Stimulated activated CD8-positive, alpha-beta memory T cell treated with anti-CD3 and anti-CD28 coated beads, Interleukin-7, amount 100 ng/mL, for 24 hours (primary cell): ENCODE measurements at places on chromosomes 1 and 21.

- no peak for DNase-seq
These were observed 19.0 kb downstream of the CHIA start for GRCh38 chr1:111309690-111310089.

DNA sequence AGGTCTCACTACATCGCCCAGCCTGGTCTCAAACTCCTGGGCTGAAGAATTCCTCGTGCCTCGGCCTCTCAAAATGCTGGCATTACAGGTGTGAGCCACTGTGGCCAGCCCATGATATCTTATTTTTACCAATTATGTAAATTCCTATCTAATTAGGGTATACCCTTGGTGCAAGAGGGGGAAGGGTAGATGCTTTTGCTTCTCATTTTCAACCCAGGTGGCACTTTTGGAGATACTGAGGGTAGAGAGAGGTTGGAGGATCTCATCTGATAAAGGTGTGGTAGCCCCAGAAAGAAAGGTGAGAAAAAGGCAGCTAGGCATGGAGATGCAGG lies 17.4 kb downstream of the ENSA start:
- DNase-seq, result no peak

DNA sequence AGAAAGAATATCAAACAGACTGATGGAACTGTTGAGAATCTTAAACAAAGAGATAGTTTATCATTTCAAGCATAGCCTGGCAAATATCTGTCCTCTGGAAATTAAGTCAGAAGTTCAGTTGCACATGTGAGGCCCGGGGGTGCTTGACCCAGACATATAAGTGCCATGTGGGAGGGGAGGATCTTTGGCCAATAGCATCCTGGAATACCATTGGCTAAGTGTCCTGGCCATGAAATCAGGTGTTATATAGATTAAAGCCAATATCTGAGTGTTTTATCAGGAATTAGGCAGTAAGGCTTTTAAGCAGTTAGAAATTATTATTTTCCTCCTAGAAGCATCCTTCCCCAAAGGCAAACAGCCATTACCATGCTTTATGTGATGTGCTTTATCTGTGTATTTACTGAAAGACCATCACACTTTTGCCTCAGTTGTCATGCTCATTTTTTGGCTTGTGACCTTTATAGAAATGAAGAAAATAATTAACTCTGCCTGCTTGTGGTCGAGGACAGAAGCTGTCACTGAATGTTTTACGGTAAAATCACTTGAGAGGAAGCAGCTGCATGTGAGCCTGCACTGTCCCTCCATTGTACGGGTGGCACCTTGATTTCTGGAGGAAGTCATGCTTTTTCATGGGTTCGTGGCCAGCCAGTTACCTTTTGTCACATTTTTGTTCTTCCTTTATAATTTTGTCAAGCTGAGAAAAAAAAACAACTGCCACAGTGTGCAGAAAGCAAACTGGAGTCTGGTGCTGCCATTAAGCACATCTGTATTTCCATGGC lies 259.9 kb upstream of the FMN2 start:
- DNase-seq, result no peak

- DNase-seq, result no peak
These were observed 305.0 kb downstream of the HLX start for GRCh38 chr1:221184131-221184794.

GRCh38 chr1:2172551-2173146 lies 21.9 kb downstream of the FAAP20 start:
- DNase-seq, result no peak

DNA sequence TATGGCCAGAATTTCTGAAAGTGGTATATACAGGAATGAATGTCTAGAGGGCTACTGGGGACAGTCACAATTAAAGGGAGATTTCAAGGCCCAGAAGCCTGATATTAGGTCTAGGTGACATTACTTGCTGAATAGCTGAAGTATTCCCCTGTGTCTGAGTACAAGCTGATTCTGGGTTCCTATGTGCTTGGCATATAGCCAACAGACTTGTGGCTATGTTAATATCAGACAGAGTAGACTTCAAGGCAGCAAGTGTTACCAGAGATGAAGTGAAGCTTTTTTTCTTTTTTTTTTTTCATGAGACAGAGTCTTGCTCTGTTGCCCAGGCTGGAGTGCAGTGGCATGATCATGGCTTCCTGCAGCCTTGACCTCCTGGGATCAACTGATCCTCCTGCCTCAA lies 8.3 kb downstream of the TTC4 start:
- DNase-seq, result no peak

- no peak for DNase-seq
These were observed 66.5 kb downstream of the AK4 start for GRCh38 chr1:65214340-65215027.

DNA sequence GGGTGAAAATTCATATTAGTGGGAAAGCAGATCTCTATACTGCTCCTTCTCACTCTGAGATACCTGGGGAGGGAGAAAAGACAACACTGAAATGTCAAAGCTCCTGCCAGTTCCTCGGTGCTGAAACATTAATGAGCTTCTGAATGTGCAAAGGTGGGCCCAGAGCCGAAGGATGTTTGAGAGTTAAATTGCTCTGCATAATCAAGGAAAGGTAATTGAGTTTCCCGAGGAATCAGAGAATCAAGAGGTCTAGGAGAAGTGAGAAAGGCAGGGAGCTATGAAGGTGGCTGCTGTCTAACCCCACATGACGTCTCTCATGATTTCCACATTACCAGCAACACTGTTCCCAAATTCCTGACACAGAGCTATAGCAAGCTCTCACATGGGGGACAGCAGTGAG lies 346.7 kb downstream of the SMYD3 start:
- DNase-seq, result no peak

DNA sequence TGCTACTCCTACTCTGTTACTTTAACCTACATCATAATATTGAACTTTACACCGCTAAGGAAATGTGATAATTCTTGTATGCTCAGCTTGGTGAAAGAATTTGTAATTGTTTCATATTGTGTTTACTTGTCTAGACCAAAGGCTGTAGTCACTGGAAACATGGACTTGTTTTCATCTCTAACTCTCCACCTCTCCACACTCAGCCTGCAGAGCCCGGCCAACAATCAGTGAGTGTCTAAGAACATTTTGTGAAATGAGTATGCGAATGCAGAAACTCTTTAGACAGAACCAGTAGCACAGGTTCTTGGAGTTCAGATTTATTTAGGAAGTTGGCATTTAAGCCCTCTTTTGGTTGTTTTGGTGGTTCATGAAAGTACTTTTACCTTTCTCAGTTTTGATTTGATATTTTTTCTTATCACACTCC lies 3.2 kb upstream of the RWDD3 start:
- no peak for DNase-seq

GRCh38 chr1:179052776-179053175 lies 27.1 kb downstream of the FAM20B start:
- no peak for DNase-seq

GRCh38 chr1:169048043-169048442 lies 58.4 kb upstream of the ATP1B1 start:
- no peak for DNase-seq

DNA sequence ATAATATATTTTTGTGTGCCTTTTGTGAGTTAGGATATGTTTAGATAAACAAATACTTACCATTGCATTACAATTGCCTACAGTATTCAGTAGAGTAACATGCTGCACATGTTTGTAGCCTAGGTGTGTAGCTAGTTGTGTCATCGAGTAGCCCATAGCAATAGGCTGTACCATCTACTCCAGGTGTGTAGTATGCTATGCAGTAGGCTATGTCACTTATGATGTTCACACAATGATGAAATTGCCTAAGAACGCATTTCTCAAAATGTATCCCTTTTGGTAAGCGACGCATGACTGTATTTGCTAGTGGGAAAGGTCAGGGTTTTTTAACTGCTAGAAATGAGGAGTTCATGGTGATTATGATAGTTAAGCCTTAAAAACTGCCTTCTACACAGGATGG lies 30.0 kb upstream of the B3GALT5 start:
- DNase-seq, result no peak

DNA sequence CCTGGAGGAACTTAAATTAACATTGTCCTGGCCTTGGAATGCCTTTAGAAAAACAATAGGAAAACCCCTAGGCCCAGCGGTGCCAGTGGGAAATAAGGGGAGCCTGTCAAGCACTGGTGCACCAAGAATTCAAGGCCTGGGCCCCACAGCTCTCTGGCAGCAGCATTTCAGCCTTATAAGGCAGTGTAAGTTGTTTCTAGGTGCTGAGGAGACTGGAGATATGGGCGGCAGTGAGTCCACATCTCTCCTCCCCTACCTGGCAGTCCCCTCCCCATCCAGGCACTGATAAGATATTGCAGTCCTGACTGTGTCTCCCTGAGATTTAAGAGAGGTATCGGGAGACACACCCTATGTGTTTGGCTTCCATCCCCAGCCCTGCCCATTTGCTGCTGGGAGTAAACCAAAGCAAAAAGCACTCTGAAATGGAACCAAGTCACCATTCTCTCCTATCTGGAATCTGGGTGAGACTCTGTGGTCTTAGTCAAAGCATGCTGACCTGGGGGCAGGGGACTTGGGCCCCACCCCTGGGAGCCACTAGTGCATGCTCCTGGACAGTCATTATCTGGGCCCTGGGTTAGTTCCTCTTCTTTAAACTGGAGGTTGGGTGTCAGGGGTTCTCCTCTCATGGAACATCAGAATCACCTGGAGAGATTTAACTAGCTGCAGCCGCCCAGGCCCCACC lies 30.5 kb downstream of the DEGS1 start:
- DNase-seq, result no peak

DNA sequence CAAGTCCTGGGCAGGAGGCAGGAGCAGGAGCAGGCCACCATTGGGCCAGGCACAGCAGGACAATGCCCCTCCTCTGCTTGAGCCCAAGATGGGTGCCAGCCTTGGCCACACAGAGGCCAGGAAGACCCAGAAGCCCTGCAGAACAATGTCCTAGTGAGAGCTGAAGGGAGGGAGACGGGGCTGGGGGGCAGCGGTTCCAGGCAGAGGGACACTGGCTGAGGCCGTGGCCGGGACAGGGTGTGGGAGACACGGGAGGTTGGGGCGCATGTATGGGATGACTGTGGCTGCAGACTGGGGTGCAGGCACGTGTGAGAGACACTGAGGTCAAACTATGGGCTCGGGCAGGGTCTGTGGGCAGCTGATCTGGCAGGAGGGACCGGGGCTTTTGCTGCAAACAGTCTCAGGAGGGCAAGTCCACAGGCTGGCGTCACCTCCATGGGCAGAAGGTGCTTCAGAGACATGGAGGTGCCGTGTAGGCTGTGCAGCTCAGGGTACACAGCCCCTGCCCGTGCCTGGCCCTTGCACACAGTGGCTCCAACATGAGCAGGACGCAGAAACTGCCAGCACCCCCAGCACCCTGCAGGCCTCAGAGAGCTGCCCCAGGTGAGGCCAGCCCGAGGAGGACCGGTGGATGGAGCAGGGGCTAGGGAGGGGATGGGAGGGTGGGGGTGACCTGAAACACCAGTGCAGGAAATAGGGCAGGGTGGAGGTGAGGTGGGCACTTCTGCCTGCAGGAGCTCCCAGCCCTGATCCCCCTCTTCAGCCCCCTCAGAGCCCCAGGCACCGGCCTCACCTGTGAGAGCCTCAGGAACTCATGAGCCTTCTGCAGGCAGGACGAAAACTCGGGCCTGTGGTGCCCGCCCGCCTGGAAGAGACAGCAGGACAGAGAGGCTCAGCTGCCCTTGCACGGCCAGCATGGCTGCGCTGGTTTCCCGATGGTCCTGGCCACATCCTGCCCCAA lies 19.5 kb downstream of the LSS start:
- no peak for DNase-seq

DNA sequence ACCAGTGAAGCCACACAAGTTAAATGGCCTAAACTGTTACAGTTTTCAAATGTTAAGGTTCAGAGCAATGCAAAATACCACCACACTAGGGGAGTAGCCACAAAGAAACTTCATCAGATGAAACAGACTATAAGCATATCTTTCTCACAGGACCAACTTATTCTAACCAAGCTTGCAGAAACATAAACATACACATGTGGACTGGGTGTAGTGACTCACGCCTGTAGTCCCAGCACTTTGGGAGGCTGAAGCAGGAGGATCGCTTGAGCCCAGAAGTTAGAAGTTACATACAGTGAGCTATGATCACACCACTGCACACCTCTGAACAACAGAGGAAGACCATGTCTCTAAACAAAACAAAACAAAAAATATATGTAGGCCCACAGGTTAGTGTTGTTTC lies 17.3 kb downstream of the WDR47 start:
- DNase-seq, result no peak

GRCh38 chr1:151809985-151810556 lies 4.9 kb upstream of the LINGO4 start:
- no peak for DNase-seq

GRCh38 chr1:229217716-229218115 lies 53.2 kb upstream of the RAB4A start:
- no peak for DNase-seq

GRCh38 chr1:209756615-209757445 lies 977 bp downstream of the TRAF3IP3 start:
- DNase-seq, result no peak

- no peak for DNase-seq
These were observed 41.1 kb upstream of the CCSAP start for GRCh38 chr1:229383961-229384360.

GRCh38 chr1:151485685-151486255 lies 25.4 kb upstream of the CGN start:
- DNase-seq, result no peak

- no peak for DNase-seq
These were observed 352.4 kb upstream of the RUNX1 start for GRCh38 chr21:35401476-35401875.

GRCh38 chr1:31869449-31869848 lies 53.6 kb upstream of the SPOCD1 start:
- no peak for DNase-seq

GRCh38 chr1:92901126-92901525 lies 60.1 kb downstream of the DIPK1A start:
- no peak for DNase-seq

DNA sequence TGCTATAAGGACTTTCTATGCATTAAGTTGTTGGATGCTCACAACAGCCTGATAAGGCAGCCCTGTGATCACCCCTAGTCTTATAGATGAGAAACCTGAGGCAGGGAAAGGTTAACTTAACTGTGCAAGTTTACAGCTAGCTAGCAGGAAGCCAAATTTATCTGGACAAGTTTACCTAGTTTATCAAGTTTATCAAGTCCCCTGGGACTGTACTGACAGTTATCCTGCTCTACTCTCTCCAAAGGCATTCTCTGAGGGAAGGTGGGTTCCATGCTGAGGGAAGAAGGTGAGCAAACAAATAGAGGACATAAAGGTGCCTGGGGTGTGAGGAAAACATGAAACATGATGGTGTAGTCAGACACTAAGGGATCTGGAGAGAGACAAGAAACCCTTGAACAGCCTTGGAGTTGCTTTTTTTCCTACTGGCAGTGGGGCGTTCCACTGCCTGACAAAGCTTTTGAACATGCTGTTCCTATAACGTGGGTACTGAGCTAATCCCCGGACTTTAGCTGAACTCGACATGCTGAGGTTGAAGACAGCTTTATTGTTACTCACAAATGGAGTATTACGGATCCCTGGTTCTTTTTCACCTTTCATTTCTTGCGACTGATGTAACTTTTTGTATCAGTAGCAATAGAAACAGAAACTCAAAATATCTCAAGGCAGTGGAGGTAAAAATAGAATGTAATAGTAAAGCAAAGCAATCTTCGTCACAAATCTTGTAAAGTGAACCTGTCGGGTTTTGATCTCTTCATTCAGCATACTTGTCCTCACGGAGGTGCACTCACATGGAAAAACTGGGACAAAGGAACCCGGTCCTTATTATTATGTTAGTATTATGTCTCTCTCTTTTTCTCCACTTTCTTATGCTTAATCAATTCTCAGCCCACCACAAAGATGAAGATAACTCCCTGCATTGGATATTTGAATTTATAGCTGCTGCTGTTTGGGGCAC lies 42.4 kb upstream of the ESRRG start:
- no peak for DNase-seq

GRCh38 chr1:168081373-168082007 lies 55.2 kb downstream of the GPR161 start:
- no peak for DNase-seq
